ENCODE measurements at places on chromosomes 7 and 10.

- no peak for DNase-seq
These were observed 161.8 kb upstream of the CACNA2D1 start for GRCh38 chr7:82605247-82605864.

GRCh38 chr10:67770537-67770936 is 67.5 kb downstream of the DNAJC12 start:
- no peak for DNase-seq

DNA sequence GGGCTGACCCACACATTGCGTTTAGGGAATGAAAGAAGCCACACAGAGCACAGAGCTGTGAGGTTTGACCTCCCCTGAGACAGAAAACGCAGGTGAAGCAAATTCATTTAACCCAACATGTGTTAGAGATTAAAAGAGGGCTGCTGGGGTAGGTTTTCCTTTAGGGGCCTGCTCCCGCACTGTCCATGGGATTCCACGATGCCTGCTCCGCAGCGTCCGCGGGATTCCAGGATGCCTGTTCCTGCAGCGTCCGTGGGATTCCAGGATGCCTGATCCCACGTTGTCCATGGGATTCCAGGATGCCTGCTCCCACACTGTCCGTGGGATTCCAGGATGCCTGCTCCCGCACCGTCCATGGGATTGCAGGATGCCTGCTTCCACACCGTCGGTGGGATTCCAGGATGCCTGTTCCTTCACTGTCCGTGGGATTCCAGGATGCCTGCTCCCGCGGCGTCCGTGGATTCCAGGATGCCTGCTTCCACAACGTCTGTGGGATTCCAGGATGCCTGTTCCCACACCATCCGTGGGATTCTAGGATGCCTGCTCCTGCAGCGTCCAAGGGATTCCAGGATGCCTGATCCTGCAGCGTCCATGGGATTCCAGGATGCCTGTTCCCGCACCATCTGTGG is 78.7 kb downstream of the VIPR2 start:
- DNase-seq: peak; percentile 28

DNA sequence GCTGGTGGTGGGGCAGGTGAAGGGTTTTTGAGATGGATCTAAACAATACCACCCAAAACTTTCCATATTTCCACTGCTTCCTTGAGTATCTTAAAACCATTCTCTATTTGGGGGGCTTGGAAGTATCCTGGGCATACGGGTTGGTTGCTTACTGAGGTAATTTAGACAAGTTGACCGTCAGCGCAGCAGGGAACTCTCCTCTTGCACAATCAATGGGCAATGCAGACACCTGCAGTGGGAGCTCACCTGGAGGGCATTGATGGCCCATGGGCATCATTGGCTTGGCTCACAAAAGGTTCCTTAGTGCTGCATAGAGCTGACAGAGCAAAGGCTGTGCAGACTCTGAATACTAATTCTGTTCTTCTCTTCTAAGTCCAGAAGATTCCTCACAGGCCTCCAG is 101.5 kb downstream of the EPDR1 start:
- no peak for DNase-seq

DNA sequence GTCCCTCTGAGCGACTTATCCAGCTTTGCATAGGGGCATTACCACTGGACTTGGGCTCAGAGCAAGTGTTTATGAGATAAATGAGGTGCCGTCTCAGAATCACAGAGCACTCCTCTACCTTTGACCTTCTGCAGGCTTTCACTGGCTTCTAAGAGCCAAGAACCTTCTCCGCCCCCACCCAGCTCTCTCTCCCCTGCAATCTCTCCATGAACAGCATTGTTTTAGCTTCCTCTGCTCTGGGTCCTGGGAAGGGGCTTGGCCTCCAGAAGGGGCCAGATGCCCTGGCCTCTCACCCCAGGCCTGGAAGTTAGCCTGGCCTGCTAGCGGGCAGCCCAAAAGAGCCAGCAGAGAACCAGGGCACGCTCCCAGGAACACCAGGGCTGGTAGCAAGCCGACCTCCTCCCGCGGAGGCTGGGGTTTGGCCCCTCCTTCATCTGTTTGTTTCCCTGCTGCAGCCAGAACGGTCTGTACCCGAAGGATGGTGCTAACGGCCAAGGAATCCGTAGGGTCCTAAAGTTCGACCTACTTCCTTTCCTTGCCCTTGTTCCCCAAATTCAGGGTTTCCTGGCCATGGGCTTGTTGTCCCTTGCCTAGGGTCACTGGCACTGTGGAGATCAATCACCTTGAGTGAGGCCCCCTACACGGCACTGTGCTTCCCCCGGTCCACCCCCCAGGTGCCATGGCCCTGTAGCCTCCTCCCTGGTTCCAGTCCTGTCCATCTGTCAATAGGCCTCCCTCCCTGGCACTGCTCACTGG is 18.7 kb upstream of the DDIT4 start:
- DNase-seq: no peak
